ENCODE measurements at places on chromosomes 12 and 14. TPM values are rescaled to one million over a fixed set of nuclear protein-coding genes. Genes with fewer than 3 reads are reported as not detected.

The RFX4 gene
- total RNA-seq = not detected

The ZDHHC22 gene
- total RNA-seq = under 0.01 TPM

The CYP46A1 gene
- total RNA-seq = 0.16 TPM

The PTPN21 gene
- total RNA-seq = 13.5 TPM

The TAS2R19 gene
- total RNA-seq = 2.1 TPM

The TSPAN9 gene
- 121 TPM for total RNA-seq

The TAS2R42 gene
- not detected for total RNA-seq

The MRPL52 gene
- total RNA-seq = 63.5 TPM

The PLEKHD1 gene
- total RNA-seq = 0.06 TPM

The AHSA1 gene
- total RNA-seq = 129 TPM

The RAN gene
- total RNA-seq = 599 TPM

The IQSEC3 gene
- total RNA-seq = not detected

The MAP3K12 gene
- 11.7 TPM for total RNA-seq

The ARID4A gene
- 28.9 TPM for total RNA-seq

The FGF6 gene
- not detected for total RNA-seq

The CDCA3 gene
- total RNA-seq = 7.0 TPM

The KRT85 gene
- total RNA-seq = not detected

The NOS1 gene
- total RNA-seq = not detected

The JAG2 gene
- 197 TPM for total RNA-seq

The SERPINA9 gene
- total RNA-seq = not detected

The PLEK2 gene
- total RNA-seq = 4.7 TPM

The LGR5 gene
- not detected for total RNA-seq

The POTEG gene
- not detected for total RNA-seq

The REM2 gene
- total RNA-seq = not detected

The GLT1D1 gene
- total RNA-seq = not detected

The KRT82 gene
- not detected for total RNA-seq

The TMPRSS12 gene
- not detected for total RNA-seq

The NEUROD4 gene
- total RNA-seq = not detected

The GYS2 gene
- not detected for total RNA-seq

The KLRC2 gene
- not detected for total RNA-seq

The TAMALIN gene
- 46.0 TPM for total RNA-seq
